ENCODE measurements at places on chromosomes 1 and 21. TPM values are rescaled to one million over a fixed set of nuclear protein-coding genes. Genes with fewer than 3 reads are reported as not detected.

DNA sequence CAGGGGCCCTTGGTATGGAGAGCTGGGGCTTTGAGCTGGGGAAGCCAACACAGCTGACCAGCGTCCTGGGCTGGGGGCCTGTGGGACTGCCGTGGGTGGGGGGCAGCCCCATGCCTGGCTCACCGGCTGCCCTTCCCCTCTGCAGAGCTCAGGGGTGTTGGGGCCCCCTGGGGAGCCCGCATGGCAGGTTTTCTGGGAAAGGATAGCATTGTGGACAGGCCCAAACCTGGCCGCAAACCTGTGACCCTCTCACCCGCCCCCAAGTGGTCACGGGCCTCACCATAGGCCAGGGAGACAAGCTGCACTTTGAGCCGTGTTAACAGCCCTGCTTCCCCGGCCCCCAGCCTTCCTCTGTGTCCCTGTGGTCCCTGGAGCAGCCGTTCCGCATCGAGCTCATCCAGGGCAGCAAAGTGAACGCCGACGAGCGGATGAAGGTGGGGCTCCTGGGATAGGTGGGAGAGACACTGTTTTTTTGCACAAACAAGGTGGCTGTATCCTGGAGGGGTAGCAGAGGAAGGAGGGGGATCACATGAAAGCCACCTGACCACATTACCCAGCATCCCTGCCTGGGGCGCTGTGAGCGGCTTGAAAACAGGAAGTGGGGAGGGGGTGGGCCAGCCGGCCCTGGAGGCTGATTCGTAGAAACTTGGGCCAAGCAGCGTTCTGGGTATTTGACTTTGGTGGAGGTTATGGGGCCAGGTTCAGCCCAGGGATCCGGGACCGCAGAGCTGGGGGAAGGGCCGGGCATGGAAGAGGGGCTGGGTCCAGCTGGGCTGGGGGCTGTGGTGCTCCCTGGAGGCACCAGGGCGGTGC lies 65.9 kb downstream of the PIK3CD start:
- no peak for DNase-seq

Gene LCE1A
- not detected for polyA plus RNA-seq

Gene KCNK2
- 0.72 TPM for polyA plus RNA-seq

Gene SLAMF9
- polyA plus RNA-seq, result not detected

All from pancreas (tissue), 10 donors.